Epithelial cell of umbilical artery (primary cell): ENCODE measurements at places on chromosomes 12 and 14. TPM values are rescaled to one million over a fixed set of nuclear protein-coding genes. Genes with fewer than 3 reads are reported as not detected.

Gene DTX1
- total RNA-seq, result 0.32 TPM in 1 of 2 replicates, not detected in the other

Gene B4GALNT3
- not detected in 2 replicates for total RNA-seq

Gene FOXG1
- not detected in 2 replicates for total RNA-seq

Gene DIO2
- total RNA-seq, result 0.15 TPM in 1 of 2 replicates, not detected in the other
